Activated naive CD4-positive, alpha-beta T cell (primary cell): ENCODE measurements at places on chromosomes 7 and 10.

- no peak for DNase-seq
Measured at GRCh38 chr10:79061441-79062315, 7.1 kb upstream of the ZMIZ1 start.

- DNase-seq = no peak
Measured at GRCh38 chr7:45082031-45082830, 6.5 kb downstream of the NACAD start.

- DNase-seq = no peak
Measured at GRCh38 chr10:49096890-49097445, 18.4 kb downstream of the VSTM4 start.

DNA sequence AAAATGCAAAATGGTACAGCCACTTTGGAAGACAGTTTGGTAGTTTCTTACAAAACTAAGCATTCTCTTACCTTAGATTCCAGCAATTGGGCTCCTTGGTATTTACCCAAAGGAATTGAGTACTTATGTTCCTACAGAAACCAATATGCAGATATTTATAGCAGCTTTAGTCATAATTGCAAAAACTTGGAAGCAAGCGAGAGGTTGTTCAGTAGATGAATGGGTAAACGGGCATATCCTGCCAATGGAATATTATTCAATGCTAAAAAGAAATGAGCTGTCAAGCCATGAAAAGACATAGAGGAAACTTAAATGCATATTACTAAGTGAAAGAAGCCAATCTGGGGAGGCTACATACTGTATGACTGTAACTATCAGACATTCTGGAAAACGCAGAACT lies 926.7 kb downstream of the TYW1 start:
- DNase-seq = no peak

- no peak for DNase-seq
Measured at GRCh38 chr10:128040681-128041080, 85.5 kb downstream of the MKI67 start.

- no peak for DNase-seq
Measured at GRCh38 chr10:129849452-129849750, 114.7 kb downstream of the EBF3 start.

DNA sequence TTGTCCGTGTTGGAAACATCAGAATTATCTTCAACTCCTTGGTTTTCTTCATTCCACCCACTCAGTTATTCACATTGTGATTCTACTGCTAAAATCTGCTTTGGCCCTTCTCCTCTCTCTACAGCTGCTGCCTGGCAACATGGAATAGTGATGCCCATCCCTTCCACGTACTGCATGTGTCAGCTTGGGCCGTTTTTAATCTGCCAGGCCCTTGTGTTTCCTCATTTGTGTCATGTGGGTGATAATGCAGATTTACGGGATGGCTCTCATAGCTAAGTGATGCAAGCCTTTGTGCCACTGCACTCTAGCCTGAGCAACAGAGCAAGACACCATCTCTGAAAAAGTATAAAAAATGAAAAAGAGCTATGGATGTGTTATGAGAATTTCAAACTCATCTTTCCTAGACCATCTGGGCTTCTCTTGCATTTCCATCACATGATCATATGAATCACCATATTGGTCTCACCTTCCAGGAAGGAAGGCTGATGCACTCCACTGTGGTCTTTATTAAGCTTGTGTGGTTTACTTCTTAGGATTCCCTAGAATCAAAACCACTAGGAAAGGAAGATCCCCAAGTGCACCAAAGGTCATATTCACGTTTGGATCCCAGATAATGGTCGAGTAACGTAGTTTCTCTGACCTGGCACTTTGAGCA lies 20.6 kb upstream of the CELF2 start:
- DNase-seq = no peak

DNA sequence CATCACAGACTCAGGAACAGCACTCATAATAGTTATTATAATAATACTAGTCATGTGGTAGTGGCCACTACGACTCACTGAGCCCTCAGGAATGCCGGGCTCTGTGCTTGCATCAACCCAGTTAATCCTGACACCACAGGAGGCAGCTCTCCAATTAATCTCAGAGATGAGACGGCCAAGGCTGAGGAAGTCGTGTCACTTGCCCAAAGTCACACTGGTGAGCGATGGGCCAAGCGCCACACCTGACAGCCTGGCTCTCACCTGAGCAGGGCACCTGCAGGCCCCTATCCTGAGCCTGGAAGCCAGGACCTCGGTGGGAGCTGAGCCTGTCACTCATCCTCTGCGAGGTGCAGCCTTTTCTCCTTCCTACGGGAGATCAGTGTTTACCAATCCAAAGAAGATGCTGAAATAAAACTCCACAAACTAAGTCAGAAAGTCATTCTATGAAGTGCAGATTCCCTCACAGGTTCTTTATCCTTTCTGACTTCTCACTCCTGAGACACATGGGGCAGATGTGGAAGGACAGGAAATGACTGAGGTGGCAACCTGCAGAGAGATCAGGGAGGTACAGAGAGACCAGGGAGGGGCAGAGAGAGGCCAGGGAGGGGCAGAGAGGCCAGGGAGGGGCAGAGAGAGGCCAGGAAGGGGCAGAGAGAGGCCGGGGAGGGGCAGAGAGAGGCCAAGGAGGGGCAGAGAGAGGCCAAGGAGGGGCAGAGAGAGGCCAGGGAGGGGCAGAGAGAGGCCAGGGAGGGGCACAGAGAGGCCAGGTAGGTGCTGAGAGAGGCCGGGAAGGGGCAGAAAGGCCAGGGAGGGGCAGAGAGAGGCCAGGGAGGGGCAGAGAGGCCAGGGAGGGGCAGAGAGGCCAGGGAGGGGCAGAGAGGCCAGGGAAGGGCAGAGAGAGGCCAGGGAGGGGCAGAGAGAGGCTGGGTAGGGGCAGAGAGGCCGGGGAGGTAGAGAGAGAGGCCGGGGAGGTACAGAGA lies 38.5 kb downstream of the VIPR2 start:
- DNase-seq = no peak

DNA sequence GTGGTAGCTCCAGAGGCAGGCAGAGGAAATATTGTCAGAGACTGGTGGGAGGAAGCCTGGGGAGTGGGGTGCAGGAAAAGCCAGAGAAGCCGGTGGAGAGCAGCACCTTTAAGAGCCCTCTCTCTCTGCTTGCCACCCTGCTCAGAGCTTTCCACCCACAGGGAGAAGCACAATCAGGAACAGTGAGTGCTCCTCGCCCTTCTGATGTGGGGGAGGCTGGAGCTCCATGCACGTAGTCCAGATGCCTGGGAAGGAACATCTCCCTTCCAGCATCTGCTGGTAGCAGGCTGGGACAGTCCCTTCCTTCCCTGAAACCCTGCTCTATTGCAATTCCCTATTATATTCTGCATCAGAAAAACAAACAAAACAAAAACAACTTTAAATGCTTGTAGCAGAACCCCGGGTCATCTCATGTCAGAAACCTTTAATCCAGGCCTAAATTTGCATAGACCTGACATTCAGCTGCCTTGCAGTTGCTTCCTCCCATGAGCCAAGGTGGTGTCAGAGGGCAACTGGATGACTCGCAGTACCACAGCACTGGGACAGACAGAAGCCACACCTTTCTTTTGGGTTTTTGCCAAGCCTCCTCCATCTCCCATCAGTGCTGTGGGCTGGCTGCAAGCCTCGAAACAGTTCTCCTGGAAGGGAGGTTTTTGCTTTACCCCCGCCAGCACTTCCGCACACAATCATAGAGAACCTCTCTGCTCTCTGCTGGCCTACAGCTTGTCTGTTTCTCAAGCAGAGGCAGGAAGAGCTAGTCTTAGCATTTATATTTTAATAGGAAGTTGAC lies 13.1 kb downstream of the AVPI1 start:
- no peak for DNase-seq

- DNase-seq = no peak
Measured at GRCh38 chr7:44291066-44291732, 34.2 kb downstream of the CAMK2B start.

GRCh38 chr10:35813219-35813618 lies 171.1 kb upstream of the FZD8 start:
- no peak for DNase-seq

DNA sequence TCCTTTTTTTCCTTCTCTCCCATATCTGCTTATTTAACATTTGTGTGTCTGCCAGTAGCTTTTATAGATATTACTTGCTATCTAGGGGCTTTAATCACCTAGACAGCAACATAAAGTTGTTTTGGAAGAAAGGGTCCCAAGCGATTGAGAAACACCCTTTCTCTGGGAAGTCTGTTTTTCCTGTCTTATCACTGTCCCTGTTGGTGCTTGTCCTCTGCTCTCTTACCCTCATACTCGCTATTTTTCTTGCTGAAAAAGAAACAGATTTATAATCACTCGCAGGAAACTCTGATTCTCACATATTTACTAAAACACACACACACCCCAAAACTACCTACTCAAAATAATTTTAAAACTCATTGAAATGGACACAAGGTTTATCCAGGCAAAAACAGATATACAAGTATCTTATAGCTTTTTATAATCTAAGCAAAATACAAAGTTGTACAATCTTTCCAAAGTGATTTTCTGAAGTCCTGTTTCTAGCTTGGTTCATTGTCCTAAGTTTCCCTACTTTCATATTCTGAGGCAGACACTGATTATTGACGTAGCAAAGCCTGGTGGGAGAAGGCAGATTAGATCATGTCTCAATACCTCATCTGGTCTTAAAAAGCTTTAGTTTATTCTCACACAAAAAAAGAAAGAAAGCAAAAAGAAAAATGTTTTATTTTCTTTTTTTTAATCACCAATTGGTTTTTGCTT lies 157.3 kb downstream of the CACNA2D1 start:
- DNase-seq = no peak

- DNase-seq = no peak
Measured at GRCh38 chr10:89086801-89087521, 96.4 kb downstream of the FAS start.

DNA sequence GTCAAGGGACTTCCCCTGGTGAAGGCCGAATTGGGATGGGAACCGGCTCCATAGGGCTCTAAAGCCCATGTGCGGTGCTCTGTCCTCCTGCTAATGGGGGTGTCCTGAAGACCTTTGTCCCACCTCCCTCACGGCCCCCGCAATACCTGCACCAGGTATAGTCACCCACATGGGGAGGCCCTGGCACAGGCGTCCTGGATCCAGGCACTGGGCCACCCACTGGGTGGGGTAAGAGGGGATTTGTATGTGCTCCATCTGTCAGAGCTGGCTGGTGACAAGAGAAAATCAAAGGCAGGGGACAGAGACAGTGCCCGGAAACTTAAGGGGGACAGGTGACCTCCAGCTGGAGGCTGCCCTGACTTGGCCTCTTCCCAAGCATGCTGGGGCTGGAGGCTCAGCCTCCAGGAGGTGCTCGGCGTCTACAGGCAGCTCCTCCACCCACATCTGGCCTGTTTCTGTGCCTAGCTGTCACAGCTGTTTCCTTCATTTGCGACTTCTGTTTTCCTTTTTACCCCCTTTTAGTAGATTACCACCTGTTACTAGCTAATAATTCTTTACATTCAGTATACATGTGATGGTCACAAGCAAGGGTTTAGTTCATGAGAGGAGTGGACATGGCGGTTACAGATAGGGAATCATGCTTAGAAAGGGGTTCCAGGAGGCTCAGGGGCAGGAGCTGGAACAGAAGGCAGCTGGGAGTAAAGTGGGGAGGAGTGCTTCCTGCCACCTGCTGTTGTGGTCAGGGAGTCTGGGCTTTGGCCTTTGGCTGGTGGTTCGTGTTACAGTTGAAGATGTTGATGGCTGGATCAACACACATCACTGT lies 2.3 kb upstream of the CUZD1 start:
- DNase-seq = no peak

GRCh38 chr7:22885797-22886261 lies 63.2 kb upstream of the TOMM7 start:
- no peak for DNase-seq

DNA sequence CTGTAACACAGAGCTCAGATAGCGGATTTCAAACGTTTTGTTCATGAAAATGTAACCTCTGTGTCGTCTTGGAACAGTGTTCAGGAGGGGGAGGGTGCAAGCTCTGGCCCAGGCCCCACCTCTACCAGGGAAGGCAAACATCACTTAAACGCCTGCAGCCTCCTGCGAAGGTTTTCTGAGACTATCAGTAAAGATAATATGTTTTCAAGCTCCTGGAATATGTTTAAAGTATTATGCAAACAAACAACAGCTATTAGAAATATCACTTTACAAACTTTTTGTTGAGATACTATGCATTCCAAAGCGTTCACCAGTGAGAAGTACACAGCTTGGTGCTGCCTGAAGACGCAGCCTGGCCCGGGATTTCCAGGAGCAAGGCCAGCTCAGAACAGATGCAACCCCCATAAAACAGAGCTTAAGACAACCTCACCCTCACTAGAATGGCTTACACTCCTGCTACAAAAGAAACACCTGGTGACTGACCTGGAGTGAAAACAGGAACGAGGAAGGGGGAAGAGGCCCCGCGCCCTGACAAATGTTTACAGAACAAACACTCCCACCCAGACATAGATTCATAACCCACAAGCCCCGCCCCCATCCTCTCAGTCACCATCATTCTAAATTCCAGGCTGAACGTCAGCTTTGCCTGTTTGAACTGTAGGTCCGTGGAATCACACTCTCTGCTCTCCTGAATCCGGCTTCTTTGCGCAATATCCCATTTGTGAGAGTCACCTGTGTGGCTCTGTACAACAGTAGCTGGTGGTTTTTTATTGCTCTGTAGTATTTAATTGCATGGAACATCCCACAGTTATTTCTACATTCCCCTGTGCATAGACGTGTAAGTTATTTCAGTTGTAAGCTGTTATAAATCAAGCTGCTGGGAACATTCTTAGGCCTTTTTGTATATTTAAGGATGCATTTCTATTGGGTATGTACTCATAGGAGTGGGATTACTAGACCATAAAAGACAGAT lies 155.0 kb downstream of the PTPRN2 start:
- no peak for DNase-seq

GRCh38 chr7:120089968-120090367 lies 183.0 kb upstream of the KCND2 start:
- DNase-seq = no peak

- no peak for DNase-seq
Measured at GRCh38 chr7:84328571-84328970, 134.0 kb upstream of the SEMA3A start.

GRCh38 chr7:77753173-77753572 lies 45.1 kb downstream of the TMEM60 start:
- no peak for DNase-seq

- DNase-seq = no peak
Measured at GRCh38 chr7:43392638-43393330, 190.1 kb upstream of the STK17A start.

GRCh38 chr7:42854571-42855118 lies 57.2 kb downstream of the C7orf25 start:
- DNase-seq = no peak

GRCh38 chr10:123703195-123703790 lies 37.1 kb downstream of the GPR26 start:
- no peak for DNase-seq

DNA sequence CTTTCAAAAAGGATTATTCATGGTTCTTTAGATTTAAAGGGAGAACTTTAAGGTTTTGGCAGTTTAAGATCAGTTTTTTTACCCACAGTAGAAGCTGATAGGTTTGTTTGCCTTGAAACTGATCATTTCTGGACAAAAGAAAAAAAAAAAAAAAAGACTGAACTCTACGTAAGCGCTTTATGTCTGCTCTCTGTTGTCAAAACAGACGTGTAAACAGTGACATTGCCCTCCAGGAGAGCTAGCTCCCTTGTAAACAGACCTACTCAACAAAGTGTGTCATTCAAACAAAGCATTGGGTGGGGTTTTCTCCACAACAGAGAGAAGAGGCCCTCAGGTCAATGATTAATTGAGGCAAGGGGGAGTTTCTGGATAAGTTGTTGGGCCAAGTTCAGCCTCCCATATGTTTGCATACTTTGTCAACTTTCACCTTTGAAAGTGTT lies 568.1 kb upstream of the LRRN3 start:
- no peak for DNase-seq

- no peak for DNase-seq
Measured at GRCh38 chr7:159207393-159207792, 62.7 kb upstream of the VIPR2 start.

GRCh38 chr7:37234334-37234733 lies 214.3 kb downstream of the ELMO1 start:
- DNase-seq = no peak

GRCh38 chr10:3782146-3782450 lies 2.9 kb downstream of the KLF6 start:
- DNase-seq = no peak
